Naive thymus-derived CD8-positive, alpha-beta T cell (primary cell): ENCODE measurements at places on chromosomes 5 and 9. TPM values are rescaled to one million over a fixed set of nuclear protein-coding genes. Genes with fewer than 3 reads are reported as not detected.

- DNase-seq, result no peak
These were observed 387.2 kb downstream of the ARHGEF28 start for GRCh38 chr5:74013222-74013621.

- DNase-seq, result no peak
These were observed 79.6 kb downstream of the ADAMTS2 start for GRCh38 chr5:179265514-179266290.

DNA sequence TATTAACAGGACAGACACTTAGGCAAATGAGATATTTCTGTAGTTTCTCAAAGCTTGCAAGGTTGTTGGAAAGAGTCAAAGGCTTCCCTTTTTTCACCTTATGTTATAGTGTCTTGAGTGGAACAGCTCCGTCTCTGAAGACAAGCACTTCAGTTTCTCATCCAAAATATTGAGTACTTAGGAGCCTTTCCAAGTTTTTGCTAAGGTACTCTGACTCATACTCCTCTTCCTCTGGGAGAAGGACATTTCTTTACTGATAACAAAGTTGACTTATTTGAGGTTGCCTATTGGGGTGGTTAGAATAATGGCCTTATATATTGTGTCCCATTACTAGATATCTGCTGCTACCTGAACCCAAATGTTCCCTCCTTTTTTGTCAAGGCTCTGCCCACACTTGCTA, 869.6 kb downstream of the MAT2B start:
- DNase-seq, result no peak

DNA sequence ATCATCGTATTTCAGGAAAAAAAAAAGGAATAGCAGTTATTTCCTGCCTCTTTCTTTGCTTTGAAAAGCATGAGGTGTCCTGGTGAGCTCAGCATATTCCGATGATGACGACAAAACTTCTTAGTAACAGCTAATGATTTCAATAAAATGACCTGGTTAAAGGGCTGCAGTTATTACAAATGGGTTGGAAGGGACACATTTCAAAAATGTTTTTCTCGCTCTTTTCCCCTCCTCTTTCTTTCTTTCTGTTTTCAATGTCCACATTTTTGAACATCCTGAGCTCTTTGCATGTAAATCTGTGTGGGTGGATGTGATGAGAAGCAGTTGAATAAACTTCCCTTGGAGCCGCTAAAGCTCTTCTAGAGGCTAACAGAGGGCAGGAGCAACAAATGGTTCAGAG, 186.8 kb upstream of the SLC27A6 start:
- DNase-seq, result no peak

DNA sequence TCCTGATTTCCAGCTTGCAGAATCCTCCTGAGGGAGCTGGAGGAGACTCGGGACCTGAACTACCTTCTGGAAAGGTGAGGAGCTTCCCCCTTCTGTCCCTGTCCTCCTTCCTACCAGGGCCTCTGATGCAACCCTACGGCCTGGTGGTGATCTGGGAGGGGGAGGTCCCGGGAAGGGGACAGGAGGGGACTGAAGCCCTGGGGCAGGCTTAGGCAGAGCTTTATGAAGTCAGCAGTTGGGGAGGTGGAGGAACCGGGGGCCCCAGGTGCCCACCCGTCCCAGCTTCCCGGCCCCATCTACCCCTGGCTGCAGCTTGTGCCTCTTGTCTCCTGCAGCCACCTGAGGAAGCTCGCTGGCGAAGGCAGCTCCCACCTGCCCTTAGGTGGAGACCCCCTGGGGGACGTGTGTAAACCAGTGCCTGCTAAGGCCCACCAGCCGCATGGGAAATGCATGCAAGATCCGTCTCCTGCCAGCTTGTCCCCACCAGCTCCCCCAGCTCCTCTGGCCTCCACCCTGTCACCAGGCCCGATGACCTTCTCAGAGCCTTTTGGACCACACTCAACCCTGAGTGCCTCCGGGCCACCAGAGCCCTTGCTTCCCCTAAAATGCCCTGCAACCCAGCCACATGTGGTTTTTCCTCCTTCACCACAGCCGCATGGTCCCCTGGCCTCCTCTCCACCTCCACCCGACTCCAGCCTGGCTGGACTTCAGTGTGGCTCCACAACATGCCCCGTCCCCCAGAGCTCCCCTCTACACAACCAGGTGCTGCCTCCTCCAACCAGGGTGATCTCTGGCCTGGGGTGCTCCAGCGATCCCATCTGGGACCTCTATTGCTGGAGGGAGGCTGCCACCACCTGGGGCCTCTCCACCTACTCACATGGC, 2.1 kb downstream of the SPATA31E1 start:
- no peak for DNase-seq

The TMC1 gene
- total RNA-seq, result not detected

DNA sequence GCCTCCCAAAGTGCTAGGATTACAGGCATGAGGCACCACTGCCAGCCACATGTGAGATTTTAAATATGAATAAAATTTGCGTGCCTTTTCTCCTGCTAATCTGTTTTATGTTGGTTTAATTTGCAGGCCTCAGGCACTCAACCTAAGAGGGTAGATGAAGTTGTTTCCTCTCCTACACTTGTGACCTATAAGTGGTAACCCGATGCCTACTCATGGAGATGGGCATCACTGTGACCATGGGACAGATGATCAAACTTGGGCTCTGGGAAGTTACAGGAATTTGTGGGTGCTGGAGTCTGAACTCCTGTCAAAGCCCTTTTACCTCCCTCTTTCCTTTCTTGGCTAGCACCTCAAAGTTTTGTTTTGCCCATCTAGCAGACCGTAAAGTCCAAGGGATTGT, 1.1 kb downstream of the SLC28A3 start:
- DNase-seq, result no peak

DNA sequence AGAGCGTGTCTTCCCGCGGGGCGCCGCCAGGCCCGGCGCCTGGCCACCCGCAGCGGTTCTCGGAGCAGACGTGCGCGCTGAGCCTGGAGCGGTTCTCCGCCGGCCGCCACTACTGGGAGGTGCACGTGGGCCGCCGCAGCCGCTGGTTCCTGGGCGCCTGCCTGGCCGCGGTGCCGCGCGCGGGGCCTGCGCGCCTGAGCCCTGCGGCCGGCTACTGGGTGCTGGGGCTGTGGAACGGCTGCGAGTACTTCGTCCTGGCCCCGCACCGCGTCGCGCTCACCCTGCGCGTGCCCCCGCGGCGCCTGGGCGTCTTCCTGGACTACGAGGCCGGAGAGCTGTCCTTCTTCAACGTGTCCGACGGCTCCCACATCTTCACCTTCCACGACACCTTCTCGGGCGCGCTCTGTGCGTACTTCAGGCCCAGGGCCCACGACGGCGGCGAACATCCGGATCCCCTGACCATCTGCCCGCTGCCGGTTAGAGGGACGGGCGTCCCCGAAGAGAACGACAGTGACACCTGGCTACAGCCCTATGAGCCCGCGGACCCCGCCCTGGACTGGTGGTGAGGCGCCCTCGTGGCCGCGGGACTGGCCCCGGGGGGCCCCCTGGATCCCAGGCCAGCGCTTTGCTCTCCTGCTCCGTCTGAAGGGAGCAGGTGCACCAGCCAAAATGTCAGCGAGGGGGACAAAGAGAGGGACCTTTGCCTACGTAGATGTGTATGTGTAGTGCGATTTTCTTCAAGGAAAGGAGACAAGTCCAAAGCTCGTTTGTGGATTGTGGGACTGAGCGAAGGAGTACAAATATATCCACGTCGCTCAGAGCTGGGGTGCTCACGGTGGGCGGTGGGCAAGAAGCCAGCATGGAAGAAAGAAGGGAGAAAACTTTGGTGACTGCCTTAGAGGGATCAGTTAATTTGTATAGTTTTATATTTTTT, 19.5 kb downstream of the BTNL9 start:
- DNase-seq, result no peak

The DOLK gene
- 11.1 TPM for total RNA-seq

- no peak for DNase-seq
These were observed 71.9 kb upstream of the SPDL1 start for GRCh38 chr5:169511708-169512107.

DNA sequence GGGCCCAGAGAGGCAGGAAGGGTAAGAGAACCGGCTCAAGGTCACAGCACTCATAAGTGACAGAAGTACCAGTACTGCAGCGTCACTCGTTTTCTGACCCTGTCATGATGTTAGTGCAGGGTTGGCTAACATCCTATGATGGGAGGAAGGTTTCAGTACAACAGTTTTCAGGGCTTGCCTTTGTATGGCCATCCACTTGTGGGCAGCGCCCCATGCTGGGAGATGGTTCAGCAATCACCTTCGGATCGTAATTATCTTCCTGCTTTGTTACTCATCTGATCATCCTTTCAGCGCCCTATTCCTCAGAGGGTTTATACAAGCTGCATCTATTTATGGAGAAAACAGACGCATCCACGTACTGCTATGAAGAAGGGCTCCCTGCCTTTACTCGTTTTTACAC, 2.4 kb downstream of the MAP1B start:
- no peak for DNase-seq

DNA sequence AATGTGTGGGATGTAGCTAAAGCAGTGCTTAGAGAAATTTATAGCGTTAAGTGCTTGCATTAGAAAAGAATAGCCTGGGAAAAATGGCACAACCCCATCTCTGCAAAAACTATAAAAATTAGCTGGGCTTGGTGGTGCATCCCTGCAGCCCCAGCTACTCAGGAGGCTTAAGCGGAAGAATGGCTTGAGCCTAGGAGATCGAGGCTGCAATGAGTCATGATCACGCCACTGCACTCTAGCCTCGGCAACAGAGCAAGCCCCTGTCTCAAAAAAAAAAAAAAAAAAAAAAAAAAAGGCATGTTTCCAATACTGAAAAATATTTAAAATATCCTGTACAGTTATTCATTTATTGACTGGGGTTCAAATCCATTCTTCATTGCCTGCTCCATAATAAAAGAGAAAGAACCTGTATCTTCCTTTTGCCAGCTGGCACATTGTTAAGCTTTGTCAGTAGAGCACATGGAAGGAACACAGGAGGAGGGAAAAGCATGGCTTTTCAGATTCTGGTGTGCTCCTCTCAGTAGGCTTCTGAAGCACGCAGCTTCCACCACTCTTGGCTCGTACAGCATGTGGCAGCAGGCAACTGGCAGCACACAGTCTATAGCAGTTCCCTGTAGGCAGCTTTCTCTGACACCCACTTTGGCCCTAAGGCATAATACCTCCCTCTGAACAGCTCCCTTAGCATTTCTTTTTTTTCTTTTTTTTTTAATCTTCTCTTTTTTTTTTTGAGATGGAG, 73.5 kb downstream of the TRIM36 start:
- DNase-seq, result no peak

GRCh38 chr9:22131817-22132216, 122.7 kb upstream of the CDKN2B start:
- DNase-seq, result no peak

The ADAMTSL2 gene
- total RNA-seq, result 0.44 TPM

DNA sequence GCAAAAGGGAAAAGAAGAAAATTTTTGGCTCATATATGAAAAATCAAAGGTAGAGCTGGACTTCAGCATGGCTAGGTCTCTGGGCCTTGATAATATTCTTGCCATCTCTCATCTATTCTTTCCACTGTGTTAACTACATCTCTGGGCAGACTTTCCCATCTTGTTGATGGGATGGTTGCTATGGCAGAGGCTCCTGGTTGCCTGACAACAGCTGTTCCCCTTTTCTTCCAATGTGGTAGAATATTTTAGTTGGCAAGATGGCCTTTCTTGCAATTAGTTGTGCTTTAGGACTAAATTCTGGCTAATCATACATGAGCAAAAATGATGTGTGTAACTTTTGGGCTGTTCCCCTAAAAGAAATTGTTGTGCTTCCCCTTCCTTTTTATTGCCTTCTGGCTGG, 40.2 kb upstream of the ARAP3 start:
- DNase-seq, result no peak

GRCh38 chr5:156803404-156803803, 46.7 kb upstream of the PPP1R2B start:
- DNase-seq, result no peak

- DNase-seq, result no peak
These were observed 174.4 kb downstream of the EBF1 start for GRCh38 chr5:158925314-158925713.

GRCh38 chr5:43268188-43268820, 44.9 kb downstream of the HMGCS1 start:
- no peak for DNase-seq

The MLLT3 gene
- 64.7 TPM for total RNA-seq

GRCh38 chr5:53422539-53422938, 57.9 kb upstream of the FST start:
- no peak for DNase-seq

DNA sequence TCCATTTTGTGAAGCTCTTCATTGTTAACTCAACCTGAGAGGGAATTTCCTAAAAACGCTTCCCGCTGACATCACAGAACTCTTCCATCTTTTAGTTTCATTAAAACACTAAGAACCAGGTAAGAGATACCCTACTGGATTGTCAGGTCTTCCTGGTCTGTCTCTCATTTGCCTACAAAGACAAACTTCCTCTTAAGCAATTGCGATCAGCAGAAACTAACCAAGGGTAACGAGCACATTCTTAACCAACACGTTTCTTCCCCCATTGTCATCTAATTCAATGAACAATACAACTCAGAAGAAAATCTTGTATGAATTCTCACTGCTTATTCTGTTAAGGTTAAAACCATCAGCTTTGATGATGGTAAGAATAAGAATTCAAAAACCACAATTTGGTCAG, 6.6 kb downstream of the FBXW11 start:
- no peak for DNase-seq

DNA sequence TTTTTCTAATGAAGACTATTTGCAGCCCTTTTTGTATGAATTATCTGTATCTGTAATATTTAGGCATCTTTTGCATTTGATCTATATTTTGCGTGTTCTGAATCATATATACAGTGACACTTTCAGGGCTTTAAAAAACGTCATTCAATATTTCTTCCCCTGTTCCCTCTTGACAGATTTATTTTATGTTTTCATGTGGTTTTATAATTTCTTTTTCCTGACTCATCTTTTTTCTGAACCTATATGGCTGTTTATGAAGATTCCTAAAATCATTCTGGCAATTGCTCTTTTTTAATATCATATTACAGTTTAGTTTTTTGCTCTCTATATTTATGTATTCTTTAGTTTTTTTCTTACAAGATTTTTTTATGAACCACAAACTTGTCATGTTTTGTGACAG, 67.6 kb downstream of the SMARCA2 start:
- no peak for DNase-seq

The INSYN2B gene
- total RNA-seq, result not detected

The BAAT gene
- total RNA-seq, result not detected

The LCN9 gene
- total RNA-seq, result not detected

- DNase-seq, result no peak
These were observed 40.3 kb downstream of the GLDC start for GRCh38 chr9:6605202-6605601.

The CCDC183 gene
- total RNA-seq, result 1.4 TPM

GRCh38 chr9:69874301-69875060, 53.9 kb downstream of the CFAP95 start:
- DNase-seq, result no peak
